ENCODE measurements at places on chromosomes 3 and 15.

DNA sequence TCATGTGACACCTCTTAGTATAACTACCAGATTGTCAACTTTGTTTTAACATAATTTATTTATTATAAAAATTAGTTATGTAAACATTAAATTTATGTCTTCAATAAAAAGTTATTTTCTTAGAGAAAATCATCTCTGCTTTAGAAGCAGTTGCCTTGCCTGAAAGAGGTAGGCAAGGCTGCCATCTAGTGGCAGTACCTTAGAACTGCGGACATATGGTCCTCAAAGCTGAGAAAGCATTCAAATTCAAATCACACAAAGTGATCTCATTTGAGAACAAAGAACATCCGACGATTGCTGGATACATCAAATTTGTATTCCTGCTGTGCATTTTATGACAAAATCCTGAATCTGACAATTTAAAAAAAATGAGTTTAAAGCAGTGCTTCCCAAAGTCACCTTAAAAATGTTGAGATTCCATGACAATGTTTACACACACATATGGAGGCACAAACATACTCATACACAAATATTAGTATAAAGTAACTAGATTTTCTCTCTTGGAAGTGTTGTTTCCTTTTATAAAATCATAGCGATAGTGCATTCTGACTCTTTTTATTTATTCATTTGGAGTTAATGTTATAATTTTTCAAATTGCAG, 617.4 kb downstream of the CADM2 start:
- peak; percentile 42 for DNase-seq

GRCh38 chr15:67724691-67725375, 100.5 kb upstream of the SKOR1 start:
- no peak for DNase-seq

DNA sequence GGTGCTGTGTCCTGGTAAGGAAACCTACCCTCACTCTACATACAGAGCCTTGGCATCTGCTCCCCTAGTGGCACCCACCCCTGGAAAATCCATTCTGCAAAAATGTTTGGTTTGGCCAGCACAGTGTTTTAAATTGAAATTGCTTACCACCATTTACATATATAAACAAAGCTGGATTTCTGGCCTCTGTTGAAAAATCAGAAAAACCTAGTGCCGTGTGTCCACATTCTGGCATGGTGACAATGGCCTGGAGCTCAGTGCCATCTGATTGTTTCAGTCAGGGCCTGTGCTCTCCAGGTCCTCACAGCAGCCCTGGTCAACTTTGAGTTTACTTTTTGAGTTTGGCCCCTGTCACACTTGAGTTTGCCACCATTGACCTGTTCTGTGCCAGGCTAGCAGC, 2.9 kb upstream of the IL17RC start:
- no peak for DNase-seq

- DNase-seq, result no peak
These were observed 8.4 kb upstream of the CRTAP start for GRCh38 chr3:33105341-33105948.

DNA sequence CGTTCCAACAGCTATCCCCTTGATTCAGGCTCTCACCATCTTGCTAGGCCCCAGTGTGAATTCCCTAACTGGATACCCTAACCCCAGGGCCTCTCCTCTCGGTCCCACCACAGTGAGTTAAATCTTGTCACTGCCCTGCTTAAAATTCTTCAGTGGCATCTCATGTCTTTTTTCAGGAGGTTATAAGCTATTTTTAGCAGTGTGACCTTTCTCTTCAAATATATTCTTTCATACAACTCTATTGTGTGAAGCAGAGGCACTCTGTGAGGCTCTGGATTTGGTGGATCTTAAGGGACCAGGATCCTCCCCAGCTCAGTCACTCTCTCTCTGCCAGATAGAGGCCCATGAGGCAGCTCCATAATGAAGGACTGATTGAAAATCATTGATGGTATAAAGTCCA, 760.4 kb downstream of the NTRK3 start:
- DNase-seq, result no peak

GRCh38 chr15:63497642-63498467, 6.5 kb upstream of the USP3 start:
- no peak for DNase-seq

DNA sequence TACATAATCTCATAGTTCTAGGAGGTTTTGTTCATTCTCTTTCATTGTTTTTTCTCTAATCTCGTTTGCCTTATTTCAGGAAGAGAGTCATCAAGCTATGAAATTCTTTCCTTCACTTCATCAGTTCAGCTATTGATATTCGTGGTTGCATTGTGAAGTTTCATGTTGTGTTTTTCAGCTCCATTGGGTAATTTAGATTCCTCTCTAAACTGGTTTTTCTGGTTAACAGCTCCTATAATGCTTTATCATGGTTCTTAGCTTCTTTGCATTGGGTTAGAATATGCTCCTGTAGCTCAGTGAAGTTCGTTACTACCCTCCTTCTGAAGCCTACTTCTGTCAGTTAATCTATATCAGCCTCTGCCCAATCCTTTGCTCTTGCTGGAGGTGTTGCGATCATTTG, 69.4 kb upstream of the CD96 start:
- DNase-seq, result no peak

DNA sequence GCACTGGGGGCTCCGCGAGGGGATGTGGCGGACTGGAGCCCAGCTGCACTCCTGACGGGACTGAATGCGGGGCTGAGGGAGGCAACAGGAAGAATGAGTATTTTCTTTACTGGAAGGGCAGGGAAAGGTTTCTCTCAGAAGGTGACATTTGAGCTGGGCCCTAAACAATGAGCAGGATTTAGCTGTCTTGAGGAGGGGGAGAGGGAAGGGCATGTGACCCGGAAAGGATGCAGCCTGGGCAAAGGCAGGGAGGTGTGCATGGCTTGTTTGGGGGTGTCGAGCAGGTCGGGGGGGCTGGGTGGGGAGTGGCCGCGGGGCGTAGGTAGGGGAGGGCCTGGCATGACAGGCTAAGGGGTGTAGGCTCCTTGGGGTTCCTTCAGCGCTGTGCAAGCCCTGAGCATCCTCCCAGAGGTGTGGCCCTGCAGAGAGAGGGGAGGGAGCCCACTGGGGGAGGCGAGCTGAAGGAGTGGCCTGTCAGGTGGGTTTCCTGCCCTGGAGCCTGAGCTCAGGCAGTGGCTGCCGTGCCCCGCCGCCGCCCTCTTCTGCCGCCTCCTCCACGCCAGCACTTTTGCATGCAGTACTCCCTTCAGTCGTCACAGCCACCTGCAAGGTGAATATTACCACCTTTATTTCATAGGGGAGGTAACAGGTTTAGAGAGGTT, 17.2 kb upstream of the ANKDD1A start:
- no peak for DNase-seq
